ENCODE measurements at places on chromosomes 1 and 21. TPM values are rescaled to one million over a fixed set of nuclear protein-coding genes. Genes with fewer than 3 reads are reported as not detected.

GRCh38 chr1:119075614-119076013 is 64.8 kb downstream of the WARS2 start:
- peak overlapping the region; percentile 0 for H3K27ac ChIP-seq
- H3K4me1 ChIP-seq: no peaks in the 10 kb centered on the region
- no peaks in the 10 kb centered on the region for H3K36me3 ChIP-seq
- H3K4me3 ChIP-seq: no peak overlapping the region
- no peaks in the 10 kb centered on the region for H3K27me3 ChIP-seq

Gene KCNJ10
- total RNA-seq: 6.5 TPM

GRCh38 chr1:244322791-244323521 is 128.8 kb downstream of the ADSS2 start:
- H3K4me1 ChIP-seq: no peaks in the 10 kb centered on the region
- no peaks in the 10 kb centered on the region for H3K27me3 ChIP-seq
- H3K4me3 ChIP-seq: no peak overlapping the region
- DNase-seq: no peak
- H3K27ac ChIP-seq: peak overlapping the region; percentile 90

DNA sequence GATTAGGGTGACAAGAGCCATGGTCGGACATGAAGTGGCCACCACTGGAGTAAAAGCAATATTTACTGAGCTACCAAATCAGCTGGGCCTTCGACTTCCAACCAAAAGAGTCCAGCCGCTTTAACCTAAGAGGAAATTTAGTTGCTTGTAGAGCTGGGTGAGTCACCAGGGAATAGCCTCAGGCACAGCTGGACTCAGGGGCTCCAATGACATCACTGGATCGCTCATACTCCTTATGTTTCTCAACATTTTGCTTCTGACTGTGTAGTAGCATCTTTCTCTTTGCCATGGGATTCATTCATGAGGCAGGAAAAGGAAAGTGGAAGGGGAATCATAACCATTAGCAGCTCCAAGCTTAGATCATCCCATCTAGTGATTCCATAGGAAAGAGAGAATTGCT is 664.4 kb downstream of the MATN1 start:
- H3K36me3 ChIP-seq: no peaks in the 10 kb centered on the region
- no peak for DNase-seq
- no peaks in the 10 kb centered on the region for H3K4me1 ChIP-seq
- H3K27ac ChIP-seq: no peak overlapping the region
- no peak overlapping the region for H3K4me3 ChIP-seq

DNA sequence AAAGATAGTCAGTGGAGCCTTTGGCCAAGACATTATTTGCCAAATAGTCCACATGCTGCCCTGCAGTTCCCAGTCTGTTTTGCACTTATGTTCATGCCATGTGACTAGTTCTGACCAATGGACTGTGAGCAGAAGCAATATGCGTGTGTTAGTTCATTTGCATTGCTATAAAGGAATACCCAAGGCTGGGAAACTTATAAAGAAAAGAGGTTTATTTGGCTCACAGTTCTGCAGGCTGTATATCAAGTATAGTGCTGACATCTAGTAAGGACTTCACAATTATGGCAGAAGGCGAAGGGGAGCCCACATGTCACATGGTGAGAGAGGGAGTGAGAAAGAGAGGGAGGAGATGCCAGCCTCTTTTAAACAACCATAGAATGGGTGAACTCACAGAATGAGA is 193.3 kb downstream of the PTPRU start:
- H3K27me3 ChIP-seq: no peaks in the 10 kb centered on the region
- H3K4me1 ChIP-seq: no peaks in the 10 kb centered on the region
- no peaks in the 10 kb centered on the region for H3K36me3 ChIP-seq

GRCh38 chr21:37183749-37184148 is 83.4 kb downstream of the VPS26C start:
- no peak for DNase-seq
- no peaks in the 10 kb centered on the region for H3K4me1 ChIP-seq
- H3K27me3 ChIP-seq: no peaks in the 10 kb centered on the region
- H3K4me3 ChIP-seq: no peak overlapping the region
